ENCODE measurements at places on chromosomes 6 and 20.
A peak's percentile ranks its signal among the peaks of the same experiment; 100 is the strongest.

GRCh38 chr6:103723438-103724322, 1136.0 kb downstream of the HACE1 start:
- no peak for DNase-seq

- DNase-seq: peak; percentile 16
Observed at GRCh38 chr20:34143951-34144350, 31.9 kb upstream of the EIF2S2 start.

- no peak for DNase-seq
Observed at GRCh38 chr6:13478525-13478966, 8.9 kb downstream of the GFOD1 start.

- DNase-seq: no peak
Observed at GRCh38 chr6:15254070-15254975, 8.5 kb downstream of the JARID2 start.

DNA sequence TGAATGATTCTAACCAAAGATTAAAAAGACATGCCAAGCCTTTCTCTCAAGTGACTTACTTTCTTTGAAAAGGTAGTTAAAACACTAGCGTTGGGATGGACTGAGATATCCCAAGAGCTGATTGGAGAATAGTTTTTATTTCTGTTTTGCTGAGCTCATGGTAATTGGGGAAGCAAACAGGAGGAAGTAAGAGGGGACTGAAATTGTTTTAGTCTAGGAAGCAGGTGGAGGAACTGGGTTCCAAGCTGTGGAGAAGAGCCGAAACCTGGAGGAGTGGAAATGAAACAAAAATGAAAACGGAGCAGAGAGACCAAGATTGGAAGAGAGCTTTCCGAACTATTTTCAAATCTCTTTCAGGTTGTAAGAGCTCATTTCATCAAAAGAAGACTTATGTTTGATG, 59.9 kb upstream of the TENT5A start:
- DNase-seq: no peak

DNA sequence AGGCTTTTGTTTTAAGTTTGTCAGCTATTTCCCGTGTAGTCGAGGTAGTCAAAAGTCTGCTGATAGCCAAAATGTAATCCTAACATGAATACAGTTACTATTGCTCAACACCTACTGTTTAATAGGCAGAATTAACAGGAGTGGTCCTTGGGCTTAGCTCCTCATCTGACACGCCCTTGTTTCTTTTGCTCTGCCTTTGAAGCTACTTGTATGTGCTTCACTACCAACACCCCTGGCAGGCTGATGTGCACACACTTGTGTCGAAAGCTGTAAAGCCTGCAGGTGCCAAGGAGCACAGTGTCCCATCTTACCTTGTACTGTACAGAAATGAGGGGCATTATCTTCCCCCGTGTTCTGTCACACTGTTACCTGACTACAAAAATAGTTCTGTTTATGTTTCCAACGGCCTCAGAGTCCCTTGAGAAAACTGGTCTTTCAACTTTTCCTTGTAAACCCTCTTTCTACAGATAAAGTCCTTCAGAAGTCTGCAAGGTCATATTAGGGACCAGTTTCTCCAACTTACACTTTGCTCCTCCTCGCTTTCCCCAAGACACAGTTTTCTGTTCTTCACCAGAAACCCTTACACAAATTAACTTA, 9.3 kb downstream of the SDHAF4 start:
- DNase-seq: no peak

DNA sequence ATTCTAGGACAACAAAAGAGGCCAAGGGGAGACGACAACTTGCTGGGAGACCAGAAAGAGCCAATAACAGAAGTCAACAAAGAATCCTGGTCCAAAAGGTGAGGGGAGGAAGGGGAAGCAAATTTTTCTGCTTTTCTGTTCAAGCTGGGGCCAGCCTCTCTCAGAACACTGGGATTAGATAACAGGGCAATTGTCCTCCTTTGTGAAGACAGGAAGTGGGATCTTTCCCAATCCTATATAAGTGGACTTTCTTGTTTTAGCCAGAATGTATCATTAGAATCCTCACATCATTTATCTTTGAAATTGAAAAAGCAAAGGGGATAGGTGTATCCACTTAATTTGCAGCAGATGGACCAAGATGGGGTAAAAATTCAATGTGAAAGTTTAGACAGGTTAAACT, 101.2 kb upstream of the COL21A1 start:
- no peak for DNase-seq

GRCh38 chr6:106069478-106069877, 16.7 kb upstream of the PRDM1 start:
- peak; percentile 51 for DNase-seq

GRCh38 chr6:1827984-1828793, 218.5 kb downstream of the FOXC1 start:
- no peak for DNase-seq

GRCh38 chr6:169343886-169344749, 90.5 kb upstream of the THBS2 start:
- DNase-seq: no peak

GRCh38 chr6:101352316-101352715, 41.2 kb upstream of the GRIK2 start:
- DNase-seq: no peak

GRCh38 chr6:33779290-33779689, 9.6 kb downstream of the LEMD2 start:
- DNase-seq: no peak

- DNase-seq: peak; percentile 7
Observed at GRCh38 chr6:157518397-157519250, 137.6 kb downstream of the ZDHHC14 start.

- peak; percentile 100 for DNase-seq
Observed at GRCh38 chr6:37244430-37245310, 12.9 kb upstream of the TBC1D22B start.

DNA sequence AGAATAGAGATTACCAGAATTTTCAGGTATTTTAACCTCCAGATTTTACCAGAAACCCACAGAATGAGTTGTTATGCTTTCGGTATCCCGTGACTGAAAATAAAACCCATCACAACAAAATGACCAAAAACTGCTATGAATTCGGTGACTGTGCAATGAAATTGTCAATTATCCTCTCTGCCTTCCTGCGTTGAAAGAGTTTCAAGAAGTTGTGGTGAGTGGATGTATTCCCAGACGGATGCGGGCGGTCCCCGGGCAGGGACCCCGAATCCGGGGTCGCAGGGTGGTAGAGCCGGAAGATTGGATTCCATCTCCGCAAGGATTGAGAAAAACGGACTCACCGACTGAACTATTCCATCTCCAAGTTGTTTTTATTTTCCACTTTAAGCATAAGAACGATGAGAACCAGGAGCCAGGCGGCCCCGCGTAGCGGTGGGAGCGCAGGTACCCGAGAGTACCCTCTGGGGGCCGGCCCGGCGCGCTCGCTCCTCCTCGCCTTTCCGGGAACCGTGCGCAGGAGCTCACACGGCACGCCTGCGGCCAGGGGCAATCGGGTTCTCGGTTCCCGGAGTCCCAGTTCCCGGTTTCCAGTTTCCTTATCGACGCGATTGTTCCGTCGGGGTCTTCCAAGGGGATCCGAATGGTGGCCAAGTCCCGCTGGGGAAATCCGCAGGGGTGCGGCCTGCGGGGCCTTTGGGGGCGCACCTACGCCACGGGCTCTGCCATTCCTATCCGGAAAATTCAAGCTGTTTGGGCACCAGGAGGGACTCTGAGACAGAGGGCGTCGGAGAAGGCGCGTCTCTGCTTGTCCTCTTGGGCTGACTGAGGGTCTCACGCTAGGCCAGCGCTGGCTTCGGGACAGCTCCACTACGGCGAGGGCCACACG, 104.9 kb upstream of the PRDM1 start:
- DNase-seq: no peak

DNA sequence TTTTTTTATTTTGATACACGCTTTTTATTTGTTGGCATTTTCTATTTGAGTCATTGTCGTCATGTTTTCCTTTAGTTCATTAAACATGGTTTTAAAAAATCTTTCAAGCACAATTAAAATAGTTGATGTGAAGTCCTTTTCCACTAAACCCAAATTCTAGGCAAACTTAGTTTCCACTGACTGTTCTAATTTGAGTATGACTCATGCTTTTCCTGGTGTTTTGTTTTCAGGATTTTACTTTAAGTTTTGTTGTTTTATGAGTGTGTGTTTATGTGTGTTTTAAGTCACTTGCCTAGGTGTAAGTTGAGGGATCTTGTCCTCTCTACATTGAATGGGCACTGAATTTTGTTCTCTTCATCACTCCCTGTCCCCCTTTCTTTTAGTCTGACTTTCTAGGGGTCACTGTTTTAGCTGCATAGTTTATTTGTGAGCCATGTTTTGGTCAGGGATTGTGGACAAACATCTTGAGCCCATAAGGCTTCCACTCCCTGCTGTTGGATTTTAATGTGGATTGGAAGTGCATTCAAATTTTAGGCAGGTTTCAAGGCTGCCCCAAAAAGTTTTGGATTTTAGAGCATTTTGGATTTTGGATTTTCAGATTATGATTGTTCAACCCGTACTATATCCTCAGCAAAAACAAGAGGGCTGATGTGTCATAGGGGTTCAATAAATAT, 94.8 kb downstream of the CDYL start:
- peak; percentile 10 for DNase-seq

GRCh38 chr6:124131259-124131658, 327.6 kb downstream of the NKAIN2 start:
- no peak for DNase-seq

DNA sequence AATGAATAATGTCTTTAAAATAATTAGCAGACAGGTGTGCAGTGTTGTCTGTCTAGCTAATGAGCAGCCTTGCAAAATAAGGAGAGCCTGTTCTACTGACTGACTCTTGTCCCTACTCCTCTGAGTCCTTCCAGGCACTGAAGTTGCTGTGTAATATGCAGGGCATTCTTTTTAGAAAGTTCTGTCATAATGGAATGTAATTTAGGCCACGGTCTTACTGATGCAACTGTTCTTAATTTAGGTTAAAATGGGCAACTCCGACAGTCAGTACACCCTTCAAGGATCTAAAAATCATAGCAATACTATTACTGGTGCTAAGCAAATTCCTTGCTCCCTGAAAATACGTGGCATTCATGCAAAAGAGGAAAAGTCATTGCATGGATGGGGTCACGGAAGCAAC, 133.9 kb downstream of the TIAM2 start:
- DNase-seq: no peak

GRCh38 chr6:4935486-4935885, 68.4 kb downstream of the RPP40 start:
- DNase-seq: no peak

GRCh38 chr6:4346659-4347333, 211.4 kb upstream of the ECI2 start:
- no peak for DNase-seq

- DNase-seq: no peak
Observed at GRCh38 chr6:66321017-66321416, 614.0 kb upstream of the EYS start.

- no peak for DNase-seq
Observed at GRCh38 chr20:1489764-1490436, 1.3 kb downstream of the SIRPB2 start.

- DNase-seq: no peak
Observed at GRCh38 chr6:111523484-111524167, 40.6 kb upstream of the REV3L start.

- no peak for DNase-seq
Observed at GRCh38 chr20:9686866-9687265, 152.0 kb downstream of the PAK5 start.

GRCh38 chr6:155219299-155219698, 44.5 kb upstream of the CLDN20 start:
- no peak for DNase-seq

GRCh38 chr6:137051790-137052472, 7.2 kb upstream of the IL20RA start:
- DNase-seq: no peak

DNA sequence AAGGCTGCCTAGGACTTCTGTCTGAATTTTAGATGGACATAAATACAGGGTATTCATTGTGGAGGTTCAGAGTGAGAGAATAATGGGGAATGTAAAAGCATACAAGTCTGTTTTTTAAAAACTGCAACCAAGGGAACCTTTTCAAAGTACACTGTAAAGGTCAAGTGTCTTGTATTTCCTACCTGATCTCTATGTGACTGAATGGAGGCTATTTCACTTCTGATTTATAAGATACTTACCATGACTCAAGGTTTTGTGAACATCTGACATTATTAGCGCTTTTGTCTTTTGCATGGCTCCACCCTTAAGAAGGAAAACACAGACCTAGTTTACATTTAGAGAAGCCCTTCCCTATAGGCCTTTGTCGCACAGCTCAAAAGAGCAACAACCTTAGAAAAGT, 126.5 kb downstream of the ZFAND3 start:
- no peak for DNase-seq

GRCh38 chr20:58523971-58524315, 8.7 kb upstream of the APCDD1L start:
- peak; percentile 16 for DNase-seq

GRCh38 chr20:52971498-52972189, 514 bp upstream of the TSHZ2 start:
- DNase-seq: no peak

GRCh38 chr6:5486214-5486613, 224.9 kb downstream of the FARS2 start:
- no peak for DNase-seq

GRCh38 chr6:2630891-2631571, 119.7 kb downstream of the MYLK4 start:
- no peak for DNase-seq

GRCh38 chr6:28303570-28303969, 22.2 kb downstream of the PGBD1 start:
- DNase-seq: no peak

- DNase-seq: peak; percentile 63
Observed at GRCh38 chr6:14129575-14129974, 12.0 kb downstream of the CD83 start.

DNA sequence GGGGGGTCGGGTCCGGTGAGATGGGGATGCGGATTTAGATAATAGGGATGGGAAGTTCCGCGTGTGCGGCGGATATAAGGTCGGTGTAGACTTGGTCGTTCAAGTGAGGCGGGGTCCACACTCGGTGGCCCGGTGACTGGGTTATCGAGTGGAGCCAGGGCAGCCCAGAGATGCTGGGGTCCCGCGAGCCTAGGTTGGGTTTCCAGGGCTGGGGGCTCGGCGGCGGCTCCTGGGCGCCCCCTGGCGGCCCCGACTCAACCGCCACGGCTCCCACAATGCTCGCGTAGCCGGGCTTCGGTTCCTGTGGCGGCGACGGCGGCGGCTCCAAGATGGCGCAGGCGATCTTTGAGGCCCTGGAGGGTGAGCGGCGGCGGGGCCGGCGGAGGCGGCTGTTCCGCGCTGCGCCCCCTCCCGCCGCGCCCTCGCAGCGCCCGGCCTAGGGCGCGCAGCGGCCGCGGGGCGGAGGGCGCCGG, at the start of gene ZNF341:
Gene ZNF341 (plus strand): TSS at position 304 of the 473 bp plus-strand sequence. CDS start 26 bp downstream, at position 330.
- DNase-seq: peak; percentile 79

DNA sequence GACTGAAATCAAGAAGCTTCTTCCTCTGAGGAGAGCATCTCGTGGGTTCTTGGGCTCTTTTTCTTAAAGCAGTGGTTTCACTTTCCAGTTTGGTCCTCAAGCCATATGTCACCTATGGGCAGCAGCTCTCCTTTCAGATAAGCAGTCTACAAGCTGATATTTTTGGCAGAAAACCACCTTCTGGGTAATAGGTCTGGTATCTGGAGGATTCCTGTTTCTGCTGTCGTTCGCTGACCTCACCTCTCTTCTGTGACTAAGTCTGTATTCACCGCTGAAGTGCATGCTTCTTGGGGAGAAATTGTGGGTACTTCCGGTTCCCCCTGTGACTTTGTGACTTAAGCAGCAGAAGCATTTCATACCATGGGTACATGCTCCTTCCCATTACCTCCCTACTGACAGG, 193.6 kb downstream of the EDN1 start:
- peak; percentile 93 for DNase-seq

Measured in HFFc6 (cell line).